Activated T-cell treated with anti-CD3 and anti-CD28 coated beads for 24 hours (primary cell): ENCODE measurements at places on chromosomes 7 and 10.

DNA sequence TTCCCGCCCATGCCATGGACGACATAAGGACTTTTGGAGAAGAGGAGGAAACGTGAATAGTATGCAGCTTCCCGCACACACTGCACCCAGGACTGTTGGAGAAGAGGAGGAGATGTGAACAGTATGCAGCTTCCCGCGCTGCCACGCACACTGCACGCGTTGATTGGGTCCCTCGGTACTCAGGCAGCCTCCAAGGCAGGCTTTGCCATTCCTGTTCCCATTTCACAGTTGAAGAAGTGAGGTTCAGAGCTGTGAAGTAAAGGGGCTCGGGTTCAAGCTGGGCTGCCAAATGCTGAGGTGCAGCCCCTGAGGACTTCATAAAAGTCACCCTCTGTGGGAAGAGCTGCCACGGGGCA lies 147.9 kb upstream of the FAM20C start:
- DNase-seq: no peak

DNA sequence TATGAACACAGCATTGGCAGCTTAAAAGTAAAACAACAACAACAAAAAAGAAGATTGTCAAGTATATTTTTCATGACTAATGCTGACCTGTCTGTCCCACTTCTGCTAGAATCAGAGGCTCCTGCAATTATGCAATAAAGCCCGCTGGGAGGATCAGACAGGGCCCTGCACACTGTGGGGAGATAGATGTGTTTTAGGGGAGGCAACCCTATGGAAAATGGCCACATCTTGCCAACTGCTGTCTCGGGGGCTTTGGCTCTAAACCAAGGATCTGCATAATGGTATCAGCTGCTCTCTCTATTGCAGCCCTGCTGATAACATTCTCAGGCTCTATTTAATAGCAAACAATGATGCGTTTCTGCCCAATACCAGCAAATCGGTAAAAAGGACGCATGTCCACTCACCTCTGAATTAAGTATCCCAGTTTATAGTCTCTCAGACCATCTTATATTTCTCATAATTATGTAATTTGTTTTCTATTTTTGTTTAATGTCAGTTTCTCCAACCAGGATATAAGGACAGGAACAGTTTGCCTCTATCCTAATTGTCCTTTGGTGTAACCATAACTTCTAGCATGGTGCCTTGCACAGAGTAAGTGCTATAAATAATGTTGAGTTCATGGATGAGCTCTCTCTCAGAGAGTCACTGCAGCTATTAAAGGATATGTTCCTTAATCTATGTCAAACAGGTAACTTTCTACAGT lies 15.3 kb upstream of the PRKAR2B start:
- DNase-seq: no peak

GRCh38 chr7:53596230-53596629 lies 560.8 kb downstream of the POM121L12 start:
- no peak for DNase-seq

DNA sequence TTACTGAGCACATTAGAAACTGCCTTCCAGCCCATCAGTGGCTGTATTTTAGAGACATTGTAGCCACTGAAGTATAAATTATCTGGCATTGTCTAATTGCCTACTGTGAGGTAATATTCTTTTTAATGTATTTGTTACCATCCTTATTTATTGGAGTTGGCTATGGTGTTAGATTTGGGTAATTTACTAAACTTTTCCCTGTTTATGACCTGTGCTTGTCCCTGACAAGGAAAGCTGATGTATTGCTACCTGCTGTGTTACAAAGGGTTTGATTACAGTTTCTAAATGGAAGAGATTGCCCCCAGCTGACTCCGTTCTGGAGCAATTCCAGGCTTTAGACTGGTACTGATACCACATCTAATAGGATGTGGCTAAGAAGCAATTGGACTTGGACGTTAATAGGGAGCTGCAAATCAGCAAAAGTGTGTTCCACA lies 12.3 kb upstream of the ASCC1 start:
- DNase-seq: no peak
